Stimulated activated CD8-positive, alpha-beta memory T cell treated with anti-CD3 and anti-CD28 coated beads, Interleukin-4, amount 100 ng/mL, for 1 hour (primary cell): ENCODE measurements at places on chromosomes 5 and 9.

- DNase-seq = no peak
Measured at GRCh38 chr5:132474881-132475496, 15.6 kb downstream of the IRF1 start.

GRCh38 chr5:103561685-103562452 lies 720 bp downstream of the NUDT12 start:
- DNase-seq = no peak

DNA sequence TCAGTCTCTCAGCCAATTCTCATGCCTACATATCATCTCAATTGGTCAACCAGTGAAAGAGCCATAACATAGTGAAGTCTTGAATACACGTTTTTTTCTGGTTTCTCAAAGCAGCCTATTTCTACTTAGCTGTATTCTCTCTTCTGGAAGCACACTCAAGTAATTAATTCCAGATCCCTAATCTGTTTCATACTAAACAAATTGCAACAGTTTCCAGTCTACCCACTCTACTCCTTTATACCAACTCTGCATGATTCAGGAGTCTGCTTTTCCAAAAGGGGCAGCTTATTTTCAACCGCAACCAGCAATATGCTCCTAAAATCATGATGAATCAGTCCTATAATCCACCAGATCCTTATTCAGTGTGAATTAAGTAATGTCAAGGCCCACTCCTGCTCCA lies 211.7 kb downstream of the TLE1 start:
- DNase-seq = no peak

GRCh38 chr5:136998854-136999357 lies 500.2 kb downstream of the SPOCK1 start:
- no peak for DNase-seq

- no peak for DNase-seq
Measured at GRCh38 chr5:160929360-160929759, 77.3 kb upstream of the ATP10B start.

GRCh38 chr5:35819668-35820067 lies 37.0 kb upstream of the IL7R start:
- DNase-seq = no peak

DNA sequence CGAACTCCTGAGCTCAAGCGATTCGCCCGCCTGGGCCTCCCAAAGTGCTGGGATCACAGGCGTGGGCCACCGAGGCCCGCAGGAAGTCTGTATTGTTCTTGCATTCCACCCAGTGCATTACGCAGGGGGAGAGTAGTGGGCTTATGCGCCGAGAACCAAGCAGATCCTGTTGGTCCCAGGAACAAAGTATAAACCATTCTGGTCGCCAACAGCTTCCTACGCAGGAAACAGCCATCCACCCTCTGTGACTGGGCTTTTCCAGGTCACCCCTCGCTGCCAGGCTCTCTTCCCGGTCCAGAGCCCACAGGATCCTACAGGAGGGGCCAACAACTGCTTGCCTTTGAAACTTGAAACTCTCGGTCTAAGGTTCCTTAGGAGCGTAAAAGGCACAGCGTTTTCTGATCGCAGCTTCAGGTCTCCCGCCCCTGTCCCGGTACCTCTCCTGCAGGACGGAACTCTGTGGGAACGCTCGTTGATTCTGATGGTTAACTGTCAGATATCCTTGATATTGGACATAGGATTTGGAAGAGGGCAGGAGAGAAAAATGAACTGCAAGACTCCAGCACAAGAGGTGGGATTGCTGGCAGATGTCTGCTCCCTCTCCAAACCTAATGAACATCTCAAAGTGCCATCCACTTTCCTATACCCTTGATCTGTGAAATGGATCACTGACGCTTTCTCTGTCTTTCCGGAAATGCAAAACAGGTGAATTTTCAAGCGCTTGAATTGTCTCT lies 4.2 kb upstream of the ANXA2R start:
- no peak for DNase-seq

- no peak for DNase-seq
Measured at GRCh38 chr5:32299059-32299677, 13.6 kb downstream of the MTMR12 start.

DNA sequence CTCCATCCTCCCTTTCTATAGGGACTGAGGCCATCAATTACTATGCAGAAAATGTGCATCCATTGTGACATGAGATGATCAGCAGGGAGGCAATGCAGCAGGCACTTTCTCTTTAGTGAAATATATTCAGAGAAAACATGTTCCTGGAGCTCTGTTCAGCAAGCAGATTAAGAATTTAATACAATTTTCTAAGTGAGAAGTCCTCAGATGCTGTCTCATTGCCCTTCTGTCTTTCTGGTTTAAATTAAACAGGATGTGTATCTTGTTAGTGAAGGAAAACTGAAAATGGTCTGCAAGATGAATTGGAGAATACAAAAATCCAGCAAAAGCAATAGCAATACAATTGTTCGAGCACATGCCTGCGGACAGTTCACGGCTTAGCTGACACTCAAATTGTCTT lies 445.8 kb upstream of the RIOK2 start:
- no peak for DNase-seq

GRCh38 chr5:150077060-150077459 lies 9.3 kb downstream of the CSF1R start:
- no peak for DNase-seq

DNA sequence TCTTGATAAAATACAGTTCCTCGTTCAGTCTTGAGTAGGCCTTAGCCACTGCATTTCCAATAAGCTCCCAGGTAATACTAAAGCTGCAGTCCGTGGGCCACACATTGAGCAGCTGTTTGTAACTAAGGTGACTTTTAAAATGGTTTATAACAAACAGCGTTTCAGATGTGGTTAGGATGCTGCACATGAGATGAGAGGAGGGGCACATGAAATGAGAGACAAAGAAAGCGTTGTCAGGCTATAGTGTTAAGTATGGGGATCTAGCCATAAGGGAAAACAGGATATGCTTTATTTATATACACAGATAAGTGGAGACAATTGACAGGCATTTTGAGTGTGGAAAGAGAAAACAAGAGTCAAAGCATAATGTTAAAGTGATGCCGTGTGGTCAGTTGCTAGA lies 89.9 kb downstream of the PAM start:
- DNase-seq = no peak

DNA sequence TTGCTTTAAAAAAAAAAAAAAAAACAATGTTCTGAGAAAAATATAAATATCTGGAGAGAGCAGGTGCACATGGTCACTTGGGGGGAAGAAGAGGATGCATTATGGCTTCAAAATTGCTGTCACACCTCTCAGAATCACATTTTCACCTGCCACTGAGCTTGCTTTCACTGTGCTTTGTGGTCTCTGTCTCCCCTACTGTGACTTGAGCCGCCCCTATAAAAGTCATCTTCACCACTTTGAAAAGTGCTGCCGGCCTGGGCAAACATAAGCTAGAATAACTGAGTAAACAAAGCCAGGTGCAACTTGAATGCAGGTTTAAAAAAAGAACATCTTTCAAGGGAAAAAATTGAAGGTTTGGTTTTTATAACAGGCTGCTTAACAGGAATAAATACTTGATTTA lies 368.1 kb upstream of the GRIA1 start:
- no peak for DNase-seq

DNA sequence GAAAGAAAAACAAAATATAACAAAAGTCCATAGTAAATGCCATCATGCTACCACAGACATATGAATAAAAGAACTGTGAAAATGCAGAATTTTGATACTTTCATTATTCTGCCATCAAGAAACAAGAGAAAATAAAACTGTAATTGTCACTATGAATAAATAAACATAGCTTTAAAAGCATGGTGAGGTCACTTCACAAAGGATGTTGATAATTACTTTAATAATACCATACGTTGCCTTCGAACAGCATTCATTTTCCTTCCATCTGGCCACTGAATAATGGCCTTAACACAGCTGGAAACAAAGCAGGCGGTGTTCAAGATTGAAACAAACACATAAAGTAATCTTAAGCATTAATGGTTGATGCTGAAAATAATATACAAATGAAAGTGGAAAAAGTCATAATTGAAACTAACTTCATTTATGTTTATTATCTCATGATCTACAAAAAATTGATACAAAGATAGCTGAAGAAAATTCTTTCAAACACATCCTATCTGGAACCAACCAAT lies 102.0 kb downstream of the AGTPBP1 start:
- no peak for DNase-seq

DNA sequence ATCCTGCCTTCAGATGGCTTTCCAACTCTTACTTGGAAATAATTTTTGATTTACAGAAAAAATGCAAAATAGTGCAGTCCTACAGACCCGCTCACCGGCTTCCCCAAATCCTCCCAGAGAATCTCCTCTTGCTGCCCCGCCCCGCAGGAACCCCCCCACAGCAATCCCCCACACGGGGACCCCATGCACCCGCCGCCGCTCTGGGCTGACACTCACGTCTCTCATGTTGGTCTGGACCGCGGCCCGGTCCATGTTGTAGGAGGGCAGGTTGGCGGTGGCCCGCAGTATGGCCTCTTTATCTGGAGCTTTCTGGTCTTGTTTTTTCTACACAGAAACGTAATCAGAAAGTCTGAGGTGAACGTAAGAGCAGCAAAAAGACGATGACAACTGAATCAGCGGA lies 13.6 kb downstream of the UBAC1 start:
- no peak for DNase-seq

- DNase-seq = no peak
Measured at GRCh38 chr5:128684961-128685360, 146.9 kb upstream of the FBN2 start.

DNA sequence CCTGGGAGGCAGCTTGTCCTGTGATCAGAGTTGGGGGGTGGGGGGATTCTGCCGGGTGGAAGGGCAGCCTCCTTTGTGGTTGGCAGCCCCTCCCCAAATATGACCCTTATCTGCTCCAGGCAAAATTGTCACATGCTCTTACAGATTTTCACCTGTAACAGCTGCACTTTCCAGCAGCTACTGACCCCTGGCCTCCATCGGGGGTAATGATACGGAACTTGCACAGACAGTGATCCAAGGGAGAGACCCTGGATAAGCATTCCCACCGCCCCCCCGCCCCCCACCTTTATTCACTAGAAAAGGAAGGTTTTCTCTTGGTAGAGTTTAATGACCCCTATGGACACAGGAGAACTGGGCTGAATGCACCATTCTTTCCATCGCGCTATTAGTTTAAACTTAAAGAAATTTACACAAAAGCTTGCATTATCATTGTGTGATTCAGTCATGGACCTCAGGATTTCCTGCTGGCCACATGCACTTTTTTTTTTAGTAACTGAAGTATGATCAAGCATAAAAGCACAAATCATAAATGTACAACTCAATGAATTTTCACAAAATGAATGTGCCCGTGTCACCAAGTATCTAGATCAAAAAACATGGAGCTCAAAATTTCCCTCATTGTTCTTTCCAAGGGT lies 10.7 kb upstream of the ZBTB34 start:
- no peak for DNase-seq

DNA sequence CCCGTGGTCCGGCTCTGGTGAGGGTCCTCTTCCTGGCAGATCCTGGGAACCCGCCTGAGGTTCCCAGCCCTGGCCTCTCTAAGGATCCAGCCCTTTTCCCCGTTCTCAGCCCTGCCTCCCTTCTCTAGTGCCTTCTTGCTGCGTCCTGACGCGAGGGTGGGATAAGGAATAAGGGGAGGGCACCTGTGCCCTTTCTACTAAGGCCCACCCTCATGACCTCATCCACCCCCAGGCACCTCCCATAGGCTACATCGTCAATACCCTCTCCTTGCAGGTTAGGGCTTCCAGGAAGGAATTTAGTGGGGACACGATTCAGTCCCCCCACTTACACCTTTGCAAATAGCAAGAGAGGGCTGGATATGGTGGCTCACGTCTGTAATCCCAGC lies 10.7 kb upstream of the DIPK1B start:
- no peak for DNase-seq
